ENCODE measurements at places on chromosomes 4 and X.
A peak's percentile ranks its signal among the peaks of the same experiment; 100 is the strongest.

GRCh38 chr4:8588196-8588470 is 4.4 kb upstream of the CPZ start:
- no peak for DNase-seq

DNA sequence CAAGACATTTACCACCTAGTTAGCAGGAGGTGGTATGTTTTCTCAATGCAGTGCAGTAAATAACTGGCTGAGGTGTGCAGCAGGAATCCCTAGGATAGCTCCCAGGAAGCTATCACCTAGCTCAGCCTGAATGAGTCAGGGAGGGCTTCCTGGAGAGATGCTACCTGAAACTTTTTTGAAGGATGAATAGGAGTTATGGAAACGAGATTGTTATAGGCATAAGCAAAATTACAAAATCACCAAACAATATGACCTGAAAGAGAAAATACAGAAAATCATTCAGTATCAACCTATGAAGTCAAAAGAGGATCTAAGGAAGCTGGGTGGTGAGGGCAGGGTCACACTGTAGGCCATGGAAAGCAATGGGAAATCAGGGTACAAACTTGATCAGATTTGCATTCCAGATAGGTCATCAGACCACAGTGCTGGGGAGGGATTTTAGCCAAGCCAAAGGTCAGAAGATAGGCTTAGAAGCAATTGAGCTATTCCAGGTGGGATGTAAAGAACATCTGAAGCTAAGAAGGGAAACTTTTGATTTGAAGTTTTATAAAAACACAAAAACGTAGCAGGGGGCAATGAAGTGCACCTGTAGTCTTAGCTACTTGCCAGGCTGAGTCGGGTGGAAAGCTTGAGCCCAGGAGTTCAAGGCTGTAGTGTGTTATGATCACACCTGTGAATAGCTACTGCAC is 11.3 kb downstream of the AREG start:
- no peak for DNase-seq

DNA sequence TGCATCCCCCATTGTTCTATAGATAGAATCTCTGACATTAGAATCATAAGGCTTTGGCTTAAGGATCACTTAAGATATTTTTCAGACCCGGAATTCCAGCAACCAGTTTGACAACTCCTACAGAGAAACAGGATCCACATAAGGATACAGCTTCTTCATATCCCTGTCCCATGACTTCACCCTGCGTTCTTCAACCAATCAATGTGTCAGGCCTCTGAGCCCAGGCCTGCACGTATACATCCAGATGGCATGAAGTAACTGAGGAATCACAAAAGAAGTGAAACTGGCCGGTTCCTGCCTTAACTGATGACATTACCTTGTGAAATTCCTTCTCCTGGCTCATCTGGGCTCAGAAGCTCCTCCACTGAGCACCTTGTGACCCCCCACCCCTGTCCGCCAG is 85.1 kb downstream of the MFAP3L start:
- DNase-seq: no peak

DNA sequence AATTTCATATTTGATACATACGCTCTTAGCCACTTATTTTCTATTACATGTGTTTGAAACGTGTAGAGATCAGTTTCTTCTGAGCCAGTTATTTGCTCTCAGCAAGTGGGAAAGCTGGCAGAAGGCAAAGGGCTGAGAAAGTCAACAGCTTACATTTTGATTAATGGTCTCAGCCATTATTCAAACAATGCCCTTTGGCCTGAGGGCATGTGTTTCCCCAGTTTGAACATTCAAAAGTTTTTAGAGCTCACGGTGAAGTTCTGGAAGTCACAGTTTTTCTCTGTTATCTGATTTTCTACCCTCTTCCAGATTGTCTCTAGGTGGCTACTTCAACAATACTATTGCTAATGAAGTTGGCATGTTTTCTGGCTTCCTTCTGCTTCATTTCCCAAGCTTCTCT is 591.8 kb upstream of the CPEB2 start:
- DNase-seq: no peak

- DNase-seq: no peak
These were observed 40.6 kb upstream of the ADGRA3 start for GRCh38 chr4:22556495-22556894.

DNA sequence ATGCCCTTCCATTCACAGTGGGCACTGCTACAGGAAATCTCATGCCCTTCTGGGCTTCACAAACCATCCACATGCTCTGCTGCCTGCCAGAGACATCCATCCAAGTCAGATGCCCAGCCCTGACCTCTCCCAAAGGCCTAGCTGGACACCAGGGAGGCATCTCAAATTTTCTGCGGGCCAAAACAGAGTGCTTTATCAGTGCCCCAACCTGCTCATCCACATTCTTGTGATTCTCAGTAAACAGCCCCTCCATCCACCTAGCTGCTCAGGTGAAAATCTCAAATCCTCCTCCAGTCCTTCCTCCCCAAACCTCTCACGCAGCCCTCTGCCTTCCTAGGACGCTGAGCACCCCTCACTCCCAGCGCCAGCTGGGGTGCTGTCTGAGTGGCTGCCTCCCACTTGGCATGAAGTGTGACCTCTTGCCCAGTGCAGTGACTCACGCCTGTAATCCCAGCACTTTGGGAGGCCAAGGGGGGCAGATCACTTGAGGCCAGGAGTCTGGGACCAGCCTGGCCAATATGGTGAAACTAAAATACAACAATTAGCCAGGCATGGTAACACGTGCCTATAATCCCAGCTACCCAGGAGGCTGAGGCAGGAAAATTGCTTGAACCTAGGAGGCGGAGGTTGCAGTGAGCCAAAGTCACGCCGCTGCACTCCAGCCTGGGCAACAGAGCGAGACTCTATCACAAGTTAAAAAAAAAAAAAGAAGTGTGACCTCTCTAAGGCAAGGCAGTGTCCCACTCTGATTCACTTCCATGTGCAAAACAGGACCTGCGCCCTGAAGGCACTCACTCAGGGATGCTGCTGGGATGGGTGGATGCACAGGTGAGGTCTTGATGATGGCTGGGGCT is 1.7 kb upstream of the AFAP1 start:
- DNase-seq: no peak

DNA sequence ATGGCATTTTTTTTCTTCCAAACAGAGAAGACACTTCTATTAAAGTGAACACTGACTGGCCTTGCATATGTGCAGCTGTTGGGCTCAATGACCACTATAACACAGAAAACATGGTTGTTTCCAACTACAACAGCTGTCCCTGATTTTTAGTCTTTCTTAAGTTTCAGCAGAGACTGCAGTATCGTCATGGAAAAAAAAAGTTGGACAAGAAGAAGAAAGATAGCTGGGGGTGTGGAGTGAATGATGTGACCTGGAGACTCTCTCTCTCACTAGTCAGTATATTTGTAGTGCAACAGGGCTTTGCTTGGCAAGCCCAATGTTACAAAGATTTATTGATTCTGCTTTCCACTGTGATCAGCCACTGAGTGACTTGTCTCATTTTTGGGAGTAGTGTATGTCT is 29.5 kb upstream of the C4orf54 start:
- no peak for DNase-seq

DNA sequence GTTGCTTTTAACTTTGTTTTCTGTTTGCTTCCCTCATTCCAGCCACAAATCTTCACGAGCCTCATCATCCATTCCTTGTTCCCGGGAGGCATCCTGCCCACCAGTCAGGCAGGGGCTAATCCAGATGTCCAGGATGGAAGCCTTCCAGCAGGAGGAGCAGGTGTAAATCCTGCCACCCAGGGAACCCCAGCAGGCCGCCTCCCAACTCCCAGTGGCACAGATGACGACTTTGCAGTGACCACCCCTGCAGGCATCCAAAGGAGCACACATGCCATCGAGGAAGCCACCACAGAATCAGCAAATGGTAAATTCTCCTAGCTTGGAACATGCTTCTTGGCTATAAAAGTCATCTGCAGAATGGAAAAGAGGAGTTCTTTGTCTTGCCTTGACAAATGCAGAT is 12.6 kb downstream of the AMTN start:
- DNase-seq: no peak

GRCh38 chrX:80792205-80792604 is 17.5 kb downstream of the BRWD3 start:
- no peak for DNase-seq

DNA sequence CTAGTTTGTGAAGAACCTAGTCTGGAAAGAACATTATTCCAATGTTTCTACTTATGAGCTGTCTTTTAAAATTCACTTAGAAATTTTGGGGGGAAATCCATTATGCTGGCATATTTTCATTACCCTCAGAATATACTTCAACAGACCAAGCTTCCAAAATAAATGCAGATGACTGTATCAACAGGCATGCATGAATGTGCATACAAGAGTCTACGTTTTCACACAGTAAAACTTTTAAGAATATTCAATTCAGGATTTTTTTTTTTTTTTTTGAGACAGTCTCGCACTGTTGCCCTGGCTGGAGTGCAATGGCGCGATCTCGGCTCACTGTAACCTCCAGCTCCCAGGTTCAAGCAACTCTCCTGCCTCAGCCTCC is 49.7 kb downstream of the ABCG2 start:
- DNase-seq: no peak

GRCh38 chrX:318739-319578 is at the start of gene GTPBP6:
TSS of gene GTPBP6 (minus strand) at chrX:318796. CDS start at chrX:318787, 9 bp downstream.
- DNase-seq: peak; percentile 98

GRCh38 chr4:166146806-166147540 is 273.9 kb downstream of the TLL1 start:
- no peak for DNase-seq

GRCh38 chr4:14083150-14083549 is 455.6 kb upstream of the BOD1L1 start:
- no peak for DNase-seq

DNA sequence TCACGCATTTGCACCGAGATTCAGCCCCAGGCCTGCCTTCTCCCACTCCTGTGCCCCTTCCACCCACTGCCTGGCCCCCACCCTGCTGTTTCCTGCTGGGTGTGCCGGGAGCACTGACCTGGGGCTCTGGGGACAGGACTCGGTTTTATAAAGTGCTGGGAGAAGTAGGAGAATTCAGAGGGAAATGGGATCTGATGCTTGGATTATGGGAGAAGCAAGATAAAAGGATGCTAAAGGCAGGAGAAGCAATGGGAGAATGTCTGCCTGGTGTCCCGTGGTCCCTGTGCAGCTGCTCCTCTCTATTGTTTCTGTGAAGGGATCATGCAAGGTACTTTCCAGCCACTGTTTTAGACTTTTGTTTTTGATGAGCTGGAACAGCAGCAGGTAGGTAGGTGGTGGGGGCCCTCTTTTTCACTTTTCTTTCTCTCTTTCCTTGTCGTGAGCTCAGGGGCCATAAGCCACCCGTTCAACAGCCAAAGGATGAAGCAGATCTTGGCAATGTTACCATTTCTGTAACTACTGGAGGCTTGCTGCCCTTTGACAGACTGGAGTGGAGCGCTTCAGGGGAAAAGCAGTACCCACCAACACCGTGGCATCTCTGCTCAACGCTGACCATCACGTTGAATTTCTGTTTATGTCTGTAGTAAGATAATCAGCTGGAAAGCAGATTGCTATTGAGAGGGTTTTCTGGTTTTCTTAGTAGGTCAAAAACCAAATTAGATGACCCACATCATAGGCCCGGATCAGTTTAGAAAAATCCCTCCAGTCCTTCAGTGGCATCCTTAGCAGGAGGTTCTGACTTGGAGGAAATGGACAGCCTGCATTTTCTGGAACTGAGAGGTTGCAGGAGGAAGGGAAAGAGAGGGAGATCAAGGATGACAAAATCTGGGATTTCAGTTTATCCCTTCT is 63.8 kb upstream of the ENPP6 start:
- DNase-seq: no peak

DNA sequence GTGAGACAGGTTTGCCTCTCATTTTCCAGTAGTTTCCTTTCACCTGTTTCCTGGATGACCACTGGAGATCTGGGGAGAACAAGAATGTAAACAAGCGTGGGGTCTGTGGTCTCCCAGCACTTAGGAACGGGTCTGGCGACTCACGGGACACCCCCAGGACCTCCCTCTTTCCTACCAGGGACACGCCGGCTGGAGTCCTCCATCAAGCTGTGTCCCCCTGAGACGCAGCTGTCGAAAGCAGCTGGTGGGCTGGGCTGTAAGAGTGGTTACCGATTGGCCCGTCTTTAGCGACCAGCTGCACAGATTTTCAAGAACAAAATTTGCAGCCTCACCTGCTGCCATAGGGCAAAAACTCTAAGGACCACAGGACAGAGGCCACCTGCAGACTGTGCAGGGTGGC is 11.9 kb downstream of the LRPAP1 start:
- no peak for DNase-seq

- no peak for DNase-seq
These were observed 31.5 kb upstream of the HPGD start for GRCh38 chr4:174553828-174554227.

GRCh38 chr4:113316879-113317278 is 267.4 kb downstream of the ANK2 start:
- peak; percentile 40 for DNase-seq

GRCh38 chr4:88674565-88674964 is 23.1 kb downstream of the NAP1L5 start:
- DNase-seq: no peak

- DNase-seq: no peak
These were observed 58.1 kb upstream of the JADE1 start for GRCh38 chr4:128751354-128751753.

GRCh38 chrX:123493857-123494256 is 239.0 kb downstream of the THOC2 start:
- DNase-seq: no peak

DNA sequence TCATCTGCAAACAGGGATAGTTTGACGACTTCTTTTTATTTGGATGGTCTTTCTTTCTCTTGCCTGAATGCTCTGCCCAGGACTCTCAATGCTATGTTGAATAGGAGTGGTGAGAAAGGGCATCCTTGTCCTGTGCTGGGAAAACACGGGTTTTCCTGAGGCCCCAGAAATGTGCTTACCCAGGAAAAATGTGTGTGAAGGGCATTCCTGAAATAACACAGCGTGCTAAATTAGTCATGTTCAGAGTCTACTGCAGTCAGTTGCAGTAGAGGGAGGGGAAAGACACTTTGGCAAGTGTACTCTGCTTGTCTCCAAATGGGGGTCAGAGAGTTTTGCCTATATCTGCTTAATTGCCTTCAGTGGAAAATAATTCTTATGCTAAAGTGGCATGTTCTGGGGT is 153.9 kb downstream of the CCNG2 start:
- no peak for DNase-seq

GRCh38 chr4:89640620-89641366 is 196.2 kb downstream of the SNCA start:
- no peak for DNase-seq

DNA sequence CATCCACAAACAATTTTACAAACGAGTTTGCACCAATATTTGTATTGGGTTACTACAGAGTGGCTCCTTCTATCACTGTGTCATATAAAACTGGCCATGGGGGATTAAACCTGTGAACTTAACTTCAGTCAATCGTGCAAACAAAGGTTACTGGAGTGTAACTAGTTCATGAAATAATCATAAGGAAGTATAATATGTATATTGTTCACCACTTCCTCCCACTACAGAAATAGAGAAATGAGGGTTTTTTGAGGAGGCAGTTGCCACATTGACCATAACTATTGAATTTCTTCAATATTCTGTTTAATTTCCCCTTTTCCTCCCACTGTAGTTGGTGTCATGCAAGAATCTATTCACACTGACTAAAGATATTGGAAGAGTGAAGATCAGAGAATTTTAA is at the start of gene GPR82:
GPR82 (plus strand) TSS at position 356 of the 400 bp plus-strand sequence. CDS start 2,846 bp downstream, outside the sequence.
- DNase-seq: no peak

Data from germinal center (tissue), 1 donor.